ENCODE measurements at places on chromosomes 16 and 17.

DNA sequence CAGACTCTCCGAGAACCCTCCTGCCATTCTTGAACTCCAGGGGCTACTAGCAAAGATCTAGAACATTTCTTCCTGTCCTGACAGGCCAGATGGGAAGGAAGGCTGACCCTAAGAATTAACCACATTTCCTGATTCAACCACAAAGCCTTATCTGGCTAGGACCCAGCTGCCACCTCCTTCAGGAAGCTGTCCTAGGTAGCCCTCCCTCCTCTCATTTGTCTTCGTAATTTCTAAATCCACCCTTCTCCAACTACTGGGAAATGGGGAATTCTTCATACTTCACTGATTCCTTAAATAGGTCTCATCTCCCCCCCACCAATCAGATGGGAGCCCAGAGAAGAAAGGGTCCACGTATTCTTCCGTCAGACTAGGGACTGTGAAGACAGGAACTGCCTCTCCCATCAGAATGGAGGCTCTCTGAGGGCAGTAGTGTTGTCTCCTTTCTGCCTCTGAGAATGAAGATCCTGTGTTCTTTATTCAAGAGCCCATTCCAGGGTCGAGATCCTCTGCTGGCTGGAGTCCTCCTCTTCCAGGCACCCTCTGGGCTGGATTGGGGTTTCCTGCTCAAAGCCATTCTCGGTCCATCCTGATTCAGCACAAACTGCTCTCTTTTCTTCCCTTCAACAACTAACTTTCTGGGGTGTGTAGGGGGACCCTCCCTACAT is 2.1 kb downstream of the SAMD14 start:
- DNase-seq = no peak

GRCh38 chr17:40352779-40353394 is 11.7 kb downstream of the GJD3 start:
- DNase-seq = no peak

DNA sequence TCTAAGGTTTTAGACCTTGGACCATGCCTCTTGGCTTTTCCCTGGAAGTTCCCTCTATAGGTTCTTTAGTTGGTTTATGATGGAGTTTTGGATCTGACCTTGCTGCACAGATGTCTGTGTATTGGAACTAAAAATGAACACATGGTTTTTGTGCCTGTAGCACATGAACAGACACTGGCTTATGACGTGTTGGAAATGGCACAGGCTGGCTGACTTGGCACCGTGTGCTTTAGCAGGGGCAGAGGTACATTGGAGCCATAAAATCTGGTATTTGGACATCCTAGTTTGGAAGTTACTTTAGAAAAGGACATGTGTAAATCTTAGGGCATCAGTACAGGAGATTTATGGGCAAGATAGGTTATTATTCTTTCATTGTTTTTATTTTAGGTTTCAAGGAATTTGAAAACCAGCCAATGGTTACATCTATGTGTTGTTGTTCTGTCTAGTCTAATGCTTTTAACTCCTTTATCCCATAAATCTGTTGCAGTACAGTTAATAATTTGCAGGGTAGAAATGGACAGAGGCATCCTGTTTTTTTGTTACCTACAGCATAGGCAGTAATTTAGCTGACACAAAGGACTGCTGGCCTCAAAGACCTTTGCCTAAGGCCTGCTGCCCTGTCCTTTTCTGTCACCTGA is 6.0 kb downstream of the SOCS7 start:
- DNase-seq = no peak

DNA sequence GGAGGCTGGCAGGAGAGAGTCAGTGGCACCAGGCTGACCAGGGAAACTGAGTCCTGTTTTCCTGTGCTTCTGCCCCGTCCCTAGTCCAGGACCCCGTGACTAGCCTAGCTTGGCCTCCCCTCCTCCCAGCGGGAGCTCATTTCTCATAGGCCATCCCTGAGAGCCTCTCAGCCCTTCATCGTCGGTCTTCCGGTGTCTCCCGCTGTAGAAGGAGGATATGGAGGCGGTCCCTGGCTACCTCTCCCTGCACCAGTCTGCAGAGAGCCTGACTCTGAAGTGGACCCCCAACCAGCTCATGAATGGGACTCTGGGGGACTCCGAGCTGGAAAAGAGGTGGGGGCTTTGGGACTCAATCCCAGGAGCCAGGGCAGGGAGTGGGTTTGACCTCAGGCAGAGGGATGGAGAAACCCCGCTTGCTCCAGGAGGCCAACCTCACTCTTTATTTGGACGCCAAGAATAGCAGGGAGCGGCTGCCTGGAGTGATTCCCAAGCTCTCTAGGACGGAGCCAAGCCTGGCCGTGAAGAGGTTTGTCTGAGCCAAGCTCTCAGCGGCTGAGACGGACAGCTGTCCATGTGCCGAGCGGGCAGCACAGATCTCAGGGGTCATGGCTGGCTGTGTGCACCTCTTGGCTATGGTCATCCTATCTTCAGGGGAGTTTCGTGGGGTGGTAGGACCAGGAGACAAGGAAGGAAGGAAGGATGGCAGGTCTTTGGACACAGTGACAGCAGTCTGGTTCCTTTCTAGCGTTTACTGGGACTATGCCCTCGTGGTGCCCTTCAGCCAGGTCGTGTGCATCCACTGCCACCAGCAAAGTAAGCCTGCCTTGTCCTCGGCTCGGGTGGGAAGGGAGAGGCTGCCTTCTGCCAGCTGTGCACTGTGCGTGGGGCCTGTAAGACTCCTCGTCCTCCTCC is 26.8 kb downstream of the SGSM2 start:
- no peak for DNase-seq

- DNase-seq = peak; percentile 77
Measured at GRCh38 chr16:13957197-13958078, 37.5 kb downstream of the ERCC4 start.

- no peak for DNase-seq
Measured at GRCh38 chr17:75194879-75195278, 10.6 kb upstream of the NUP85 start.

GRCh38 chr16:64409783-64410210 is 712.1 kb downstream of the CDH11 start:
- no peak for DNase-seq

- DNase-seq = no peak
Measured at GRCh38 chr17:64025732-64026294, 5.4 kb upstream of the ICAM2 start.

- DNase-seq = peak; percentile 32
Measured at GRCh38 chr16:1870365-1871082, 1.4 kb downstream of the MEIOB start.

DNA sequence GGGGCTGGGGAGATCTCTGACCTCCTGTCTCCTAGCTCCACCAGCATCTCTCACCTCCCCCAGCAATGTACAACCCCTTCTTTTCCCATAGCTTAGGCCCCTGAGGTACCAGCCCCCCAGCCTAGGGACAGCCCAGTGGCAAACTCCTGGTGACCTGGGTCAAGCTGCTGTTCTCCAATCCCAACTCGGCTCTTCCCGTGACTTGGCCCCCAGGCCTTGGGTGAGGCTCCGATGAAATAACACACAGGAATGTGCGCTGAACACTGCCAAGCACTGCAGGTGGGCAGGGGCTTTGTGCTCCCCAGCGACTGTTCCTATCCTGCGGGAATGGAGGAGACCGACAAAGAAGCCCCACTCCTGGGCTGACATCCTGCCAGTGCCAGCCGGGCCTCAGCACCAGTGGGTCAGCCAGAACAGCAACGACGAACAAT is 63.7 kb upstream of the AMZ2 start:
- DNase-seq = no peak

- DNase-seq = no peak
Measured at GRCh38 chr17:61221597-61222471, 177.8 kb upstream of the TBX2 start.

DNA sequence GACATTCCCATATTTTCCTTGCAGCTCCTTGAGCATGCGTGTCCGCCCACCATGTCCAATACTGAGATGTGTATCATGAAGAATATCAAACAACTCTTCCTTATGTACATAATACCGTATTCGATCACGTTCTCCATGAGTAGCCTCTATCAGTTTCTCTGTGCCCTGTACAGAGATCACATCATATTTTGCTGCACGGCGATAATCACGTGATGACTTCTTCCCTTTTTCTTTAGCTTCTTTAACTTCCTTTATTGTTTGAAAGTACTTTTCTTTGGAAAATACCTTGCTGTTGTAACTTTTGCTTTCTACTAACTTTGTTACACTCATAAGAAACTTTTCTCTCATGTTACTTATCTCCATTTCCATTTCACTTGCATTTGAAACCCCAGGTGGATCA is 6.6 kb downstream of the KRABD2 start:
- no peak for DNase-seq

DNA sequence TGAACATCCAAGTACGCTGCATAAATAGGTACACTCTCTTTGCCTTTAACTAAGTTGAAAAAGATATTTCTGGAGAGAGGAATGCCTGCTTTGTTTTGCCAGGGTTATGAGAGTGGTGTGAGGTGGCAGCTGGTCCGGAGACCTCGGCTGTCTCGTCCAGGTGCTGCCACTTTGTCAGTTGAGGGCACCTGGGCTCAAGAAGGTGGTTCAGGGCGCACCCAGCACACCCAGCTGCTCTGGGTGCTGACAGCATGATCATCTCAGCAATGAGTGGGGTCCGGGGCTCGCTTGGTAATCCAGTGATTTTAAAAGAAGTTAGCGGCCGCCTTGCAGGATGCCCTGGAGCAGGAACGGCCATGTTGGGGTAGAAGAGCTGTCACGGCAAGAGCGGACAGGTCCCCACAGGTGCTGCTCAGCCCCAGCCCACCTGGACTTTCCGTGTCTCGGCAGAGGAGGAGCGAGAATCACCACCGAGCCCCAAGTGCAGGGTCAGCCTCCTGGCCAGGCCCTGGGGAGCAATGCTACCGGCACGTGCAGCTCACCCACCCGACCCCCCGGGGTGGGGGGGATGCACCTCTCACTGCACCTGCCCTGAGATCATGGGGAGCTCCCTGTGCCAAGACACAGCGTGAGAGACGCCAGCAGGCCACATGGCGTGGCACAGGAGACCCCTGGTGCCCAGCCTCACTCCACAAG is 67.4 kb upstream of the CHMP6 start:
- no peak for DNase-seq

GRCh38 chr16:59238246-59238645 is 504.1 kb upstream of the GOT2 start:
- DNase-seq = no peak

- DNase-seq = no peak
Measured at GRCh38 chr17:59097876-59098275, 8.8 kb downstream of the TRIM37 start.

- no peak for DNase-seq
Measured at GRCh38 chr17:31859487-31860008, 504 bp upstream of the COPRS start.

- peak; percentile 64 for DNase-seq
Measured at GRCh38 chr16:23452572-23453337, at the start of gene COG7. COG7 (minus strand) TSS chr16:23453189; CDS start chr16:23452994, 195 bp downstream.

- no peak for DNase-seq
Measured at GRCh38 chr16:89919535-89920406, 1.1 kb downstream of the MC1R start.

DNA sequence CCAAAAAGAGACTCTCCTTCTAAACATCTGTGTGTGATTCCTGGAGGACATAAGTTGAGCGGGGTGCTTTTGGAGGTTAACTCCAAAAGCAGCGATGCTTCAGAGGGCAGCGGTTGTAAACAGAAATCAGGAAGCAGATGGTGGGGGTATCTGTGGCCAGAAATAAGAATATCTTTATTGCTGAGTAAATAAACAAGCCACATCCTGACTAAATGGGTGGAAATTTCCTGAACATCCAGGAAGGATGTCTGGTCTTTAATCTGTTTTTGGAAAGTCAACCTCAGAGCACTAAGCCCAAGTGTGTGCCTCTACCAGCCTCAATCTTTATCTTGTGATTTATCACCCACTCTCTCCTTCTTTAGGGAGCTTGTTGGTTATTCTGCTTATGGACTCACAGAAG is 123.3 kb downstream of the CDH13 start:
- no peak for DNase-seq

- no peak for DNase-seq
Measured at GRCh38 chr17:82470065-82470464, 11.5 kb downstream of the NARF start.

GRCh38 chr17:42460371-42460770 is 1.7 kb downstream of the ATP6V0A1 start:
- DNase-seq = no peak

DNA sequence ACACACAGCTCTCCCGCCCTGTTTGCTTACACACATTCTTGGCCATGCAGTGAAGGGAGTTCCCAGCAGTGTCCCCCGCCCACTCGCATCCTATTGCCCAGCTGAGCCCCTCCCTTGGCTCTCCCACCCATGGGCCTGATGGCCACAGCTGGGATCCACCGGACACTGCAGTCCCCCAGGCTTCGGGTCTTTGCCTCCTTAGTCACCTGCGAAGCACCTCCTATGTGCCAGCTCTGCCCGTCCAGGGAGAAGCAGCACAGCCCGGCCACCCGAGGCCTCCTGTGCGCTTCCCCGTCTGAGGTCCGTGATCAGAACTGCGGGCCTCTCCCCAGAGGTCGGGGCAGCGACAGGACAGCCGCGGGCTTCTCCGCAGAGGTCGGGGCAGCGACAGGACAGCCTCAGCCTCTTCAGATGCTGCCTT is 136.9 kb downstream of the BANP start:
- no peak for DNase-seq

DNA sequence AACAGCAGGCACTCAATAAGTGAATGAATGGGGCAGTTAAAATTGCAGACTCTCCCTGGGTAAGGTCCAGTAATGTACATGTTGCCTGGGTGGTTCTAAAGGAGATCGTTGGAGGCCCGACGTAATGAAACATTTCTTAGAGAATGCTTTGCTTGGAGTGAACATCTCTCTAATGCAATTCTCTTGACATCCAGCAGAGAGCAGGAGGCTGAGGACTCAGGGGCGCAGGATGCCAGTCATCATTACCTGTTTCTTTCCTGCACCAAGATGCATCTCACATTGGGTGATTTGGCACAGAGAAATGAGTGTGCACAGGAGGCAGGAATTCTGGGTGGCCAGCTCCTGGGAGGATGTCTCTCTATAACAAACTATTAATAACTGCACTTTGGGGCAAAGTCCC is 130.3 kb upstream of the RBBP6 start:
- DNase-seq = no peak

- DNase-seq = peak; percentile 67
Measured at GRCh38 chr17:49616601-49617131, 41.0 kb downstream of the NXPH3 start.

- DNase-seq = no peak
Measured at GRCh38 chr17:3808701-3809100, 7.7 kb upstream of the ITGAE start.

- DNase-seq = peak; percentile 68
Measured at GRCh38 chr17:82217530-82218204, 5.0 kb upstream of the CCDC57 start.

DNA sequence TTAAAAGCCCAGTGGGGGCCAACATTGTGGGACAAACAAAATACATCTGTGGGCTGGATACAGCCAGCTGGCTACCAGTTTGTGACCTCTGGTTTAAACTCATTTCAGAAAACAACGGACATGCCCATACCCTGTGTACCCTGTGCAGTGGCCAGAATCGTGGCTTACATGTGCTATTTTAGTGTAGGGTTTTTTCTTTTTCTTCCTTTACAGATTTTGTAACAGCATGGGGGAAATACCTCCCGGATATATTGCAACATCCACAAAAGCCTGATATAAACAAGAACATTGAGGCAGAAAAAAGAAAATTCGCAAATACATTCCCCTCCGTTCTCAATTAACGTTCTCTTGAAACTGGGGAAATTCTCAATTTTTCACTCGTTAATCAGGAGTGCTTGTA is 7.3 kb downstream of the HS3ST4 start:
- no peak for DNase-seq
